B cell (primary cell): ENCODE measurements at places on chromosomes 5 and 9. TPM values are rescaled to one million over a fixed set of nuclear protein-coding genes. Genes with fewer than 3 reads are reported as not detected.

EPB41L4A gene
- polyA plus RNA-seq = 0.48 and 1.8 TPM in 2 replicates

SHISAL2B gene
- polyA plus RNA-seq = not detected in 2 replicates

EGFLAM gene
- not detected in 2 replicates for polyA plus RNA-seq

RIOK2 gene
- 3.4 and 3.5 TPM in 2 replicates for polyA plus RNA-seq

RFX3 gene
- 6.1 and 7.8 TPM in 2 replicates for polyA plus RNA-seq

SNCAIP gene
- polyA plus RNA-seq = not detected in 2 replicates

TICAM2 gene
- 0.55 and 0.97 TPM in 2 replicates for polyA plus RNA-seq

NEUROG1 gene
- polyA plus RNA-seq = not detected in 2 replicates

STXBP1 gene
- 0.16 TPM in 1 of 2 replicates, not detected in the other for polyA plus RNA-seq

SGTB gene
- 1.8 and 2.7 TPM in 2 replicates for polyA plus RNA-seq

FGF10 gene
- polyA plus RNA-seq = not detected in 2 replicates

IL5 gene
- polyA plus RNA-seq = not detected in 2 replicates
